ENCODE measurements at places on chromosomes 5 and 9.

- DNase-seq, result peak; percentile 82
These were observed 157.8 kb downstream of the RGS3 start for GRCh38 chr9:113621309-113621791.

DNA sequence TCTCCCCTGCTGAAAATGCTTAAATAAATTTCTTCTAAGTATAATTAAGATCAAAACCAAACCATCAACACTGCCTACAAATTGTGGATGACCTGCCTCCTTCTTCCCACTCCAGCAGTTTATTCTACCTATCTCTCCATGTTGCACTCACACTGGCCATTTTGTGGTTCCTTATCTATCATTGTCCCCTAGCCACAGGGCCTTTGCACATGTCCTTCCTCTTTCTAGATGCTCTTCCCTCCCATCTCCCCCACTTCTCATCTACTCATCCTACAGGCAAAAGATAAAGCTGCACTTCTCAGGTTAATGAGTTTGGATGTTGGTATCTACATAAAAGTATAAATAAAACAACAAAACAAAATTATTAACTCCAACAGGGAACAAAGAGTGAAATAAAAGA lies 70.6 kb upstream of the CCNG1 start:
- DNase-seq, result no peak

GRCh38 chr9:32986971-32987370 lies 14.5 kb downstream of the APTX start:
- no peak for DNase-seq

- DNase-seq, result no peak
These were observed 88.2 kb upstream of the DAP start for GRCh38 chr5:10849278-10849677.
